Left ventricle myocardium superior (tissue), 1 donor: ENCODE measurements at places on chromosomes 5 and 9. TPM values are rescaled to one million over a fixed set of nuclear protein-coding genes. Genes with fewer than 3 reads are reported as not detected.

Gene DMRTA1
- 0.77 TPM for total RNA-seq

Gene GABRA1
- total RNA-seq, result not detected

Gene SPATA31C1
- total RNA-seq, result not detected

Gene ABLIM3
- 130 TPM for total RNA-seq

Gene CNTFR
- total RNA-seq, result 3.3 TPM

Gene RGMB
- total RNA-seq, result 14.3 TPM

Gene FOXD4L5
- not detected for total RNA-seq

Gene SCGB3A2
- not detected for total RNA-seq

Gene CDH9
- not detected for total RNA-seq

Gene EGFLAM
- total RNA-seq, result 7.7 TPM

Gene CSF1R
- total RNA-seq, result 20.1 TPM

Gene CETN3
- total RNA-seq, result 26.9 TPM

Gene ABITRAM
- 16.3 TPM for total RNA-seq

Gene NKD2
- 3.4 TPM for total RNA-seq

Gene PCDHB10
- 0.64 TPM for total RNA-seq

GRCh38 chr5:63085561-63085960 lies 506.9 kb downstream of the LRRC70 start:
- no peak for DNase-seq

- DNase-seq, result no peak
Measured at GRCh38 chr5:113552137-113552536, 38.6 kb downstream of the YTHDC2 start.

- DNase-seq, result no peak
Measured at GRCh38 chr5:158990979-158991775, 108.5 kb downstream of the EBF1 start.

- DNase-seq, result no peak
Measured at GRCh38 chr9:14585730-14586473, 107.3 kb downstream of the ZDHHC21 start.

GRCh38 chr9:3962971-3963642 lies 336.8 kb downstream of the GLIS3 start:
- no peak for DNase-seq

GRCh38 chr9:126503333-126504085 lies 110.2 kb upstream of the LMX1B start:
- DNase-seq, result no peak

DNA sequence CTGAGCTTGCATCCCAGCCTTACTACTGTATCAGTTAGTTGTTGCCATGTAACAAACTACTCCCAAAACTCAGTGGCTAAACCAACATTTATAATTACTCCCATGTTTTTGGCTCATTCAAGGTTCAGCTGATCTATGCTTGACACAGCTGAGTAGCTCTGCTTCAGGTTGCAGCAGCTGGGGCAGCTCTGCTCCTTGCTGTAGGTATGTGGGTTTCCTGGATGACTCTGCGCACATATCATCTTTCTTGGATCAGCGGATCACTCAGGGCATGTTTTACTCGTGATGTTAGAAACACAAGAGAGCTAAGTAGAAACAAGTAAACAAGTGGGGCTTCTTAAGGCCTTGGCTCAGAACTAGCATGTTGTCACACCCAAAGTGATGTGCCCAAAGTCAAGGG lies 15.1 kb downstream of the TEK start:
- DNase-seq, result no peak

GRCh38 chr5:131186561-131187256 lies 16.0 kb downstream of the LYRM7 start:
- DNase-seq, result no peak

- no peak for DNase-seq
Measured at GRCh38 chr5:143775258-143775657, 36.7 kb upstream of the HMHB1 start.

DNA sequence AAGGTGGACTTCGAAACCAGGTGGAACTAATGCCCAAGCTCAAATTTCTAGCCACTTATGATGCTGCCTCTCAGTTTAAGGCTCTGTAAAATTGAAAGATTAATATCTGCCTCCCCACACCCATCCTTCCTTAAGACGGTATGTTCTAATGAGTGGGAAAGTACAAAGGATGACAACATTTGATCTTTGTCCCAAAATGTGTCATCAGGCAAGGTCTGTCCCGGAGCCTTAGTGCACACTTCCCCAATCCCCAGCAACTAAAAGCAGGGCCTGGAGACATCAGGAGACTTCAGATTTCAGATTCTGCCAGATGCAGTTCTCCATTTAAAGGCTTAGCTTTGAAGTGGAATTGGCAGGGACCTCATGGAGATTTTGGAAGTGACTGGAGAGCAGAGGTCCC lies 316.5 kb downstream of the ASTN2 start:
- DNase-seq, result no peak

DNA sequence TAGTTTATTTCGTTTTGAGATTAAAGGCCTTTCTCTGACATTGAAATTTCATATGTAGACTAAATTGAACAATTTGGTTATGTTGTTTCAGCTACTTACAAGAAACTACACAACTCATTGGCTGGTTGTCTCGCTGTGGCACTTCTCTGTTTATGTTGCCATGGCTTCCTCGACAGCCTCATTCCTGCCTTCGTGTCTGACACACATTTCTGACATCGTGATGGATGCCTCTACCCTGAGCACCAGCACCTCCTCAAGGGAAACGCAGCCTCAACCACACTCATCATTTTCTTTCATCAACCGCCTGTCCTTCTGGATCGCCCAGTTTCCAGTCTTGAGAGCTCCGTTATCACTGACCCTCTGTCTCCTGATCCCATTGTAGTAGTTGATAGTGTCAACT lies 562.8 kb downstream of the PDE4D start:
- no peak for DNase-seq

DNA sequence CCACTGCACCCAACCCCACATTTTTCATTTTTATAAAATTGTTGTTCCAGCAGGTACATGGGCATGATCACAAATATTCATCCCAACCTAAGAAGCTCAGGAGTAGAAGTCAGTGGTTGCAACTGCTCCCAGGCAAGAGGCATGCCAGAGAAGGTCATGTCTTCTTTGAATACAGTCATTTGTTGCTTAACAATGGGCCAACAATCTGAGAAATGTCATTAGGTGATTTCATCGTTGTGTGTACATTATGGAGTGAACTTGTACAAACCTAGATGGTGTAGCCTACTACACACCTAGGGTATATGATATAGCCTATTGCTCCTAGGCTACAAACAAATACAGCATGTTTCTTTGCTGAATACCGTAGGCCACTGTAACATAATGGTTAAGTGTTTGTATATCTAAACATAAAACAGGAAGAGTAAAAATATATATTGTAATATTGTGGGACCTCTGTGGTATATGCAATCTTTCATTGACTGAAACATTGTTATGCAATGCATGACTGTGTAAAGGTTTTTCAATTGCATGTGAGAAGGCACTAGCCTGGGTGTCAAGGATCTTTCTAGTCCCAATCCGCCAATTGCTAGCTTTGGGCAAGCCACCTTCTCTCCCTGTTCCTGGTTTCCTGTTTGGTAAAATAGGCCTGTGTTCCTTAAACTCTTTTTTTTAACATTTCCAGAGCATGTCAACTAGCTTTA lies 27.6 kb downstream of the ATP10B start:
- no peak for DNase-seq

DNA sequence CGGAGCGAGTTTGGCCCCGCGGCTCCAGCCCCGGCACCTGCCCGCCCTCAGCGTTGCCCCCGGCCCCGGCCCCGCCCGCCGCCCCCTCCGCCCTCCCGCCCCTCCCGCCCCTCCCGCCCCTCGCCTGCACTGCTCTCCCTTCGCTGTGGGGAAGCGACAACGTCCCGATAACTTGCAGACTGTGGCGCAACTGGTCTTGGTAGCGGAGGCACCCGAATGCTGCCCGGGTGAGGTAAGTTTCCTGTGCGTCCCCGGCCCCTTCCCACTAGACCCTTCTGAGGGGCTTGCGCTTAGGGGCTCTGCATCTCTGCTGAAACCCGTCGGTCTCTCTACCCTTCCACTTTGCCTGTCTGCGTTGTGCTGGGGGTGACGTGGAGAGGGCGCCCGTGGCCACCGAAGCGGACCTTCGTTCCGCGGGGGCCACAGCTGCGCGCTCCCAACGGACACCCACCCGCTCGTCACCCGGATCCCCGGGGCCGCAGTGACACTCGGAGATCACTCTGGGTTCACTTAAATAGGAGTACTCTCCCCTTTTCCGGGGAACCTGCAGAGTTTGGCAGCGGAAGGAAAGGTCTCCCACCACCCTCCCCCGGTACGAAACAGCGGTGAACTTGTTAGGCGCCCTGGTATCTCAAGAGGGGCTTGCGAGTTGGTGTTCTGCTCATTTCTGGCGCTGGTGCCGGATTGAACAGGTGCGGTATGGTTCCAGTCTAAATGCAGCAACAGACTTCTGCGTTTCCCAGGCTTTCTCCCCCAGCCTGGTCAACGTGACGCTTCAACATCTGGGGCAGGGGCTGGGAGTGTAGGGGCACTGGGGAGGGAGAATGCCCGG lies 707 bp downstream of the PIP5K1B start:
- DNase-seq, result peak; percentile 69

DNA sequence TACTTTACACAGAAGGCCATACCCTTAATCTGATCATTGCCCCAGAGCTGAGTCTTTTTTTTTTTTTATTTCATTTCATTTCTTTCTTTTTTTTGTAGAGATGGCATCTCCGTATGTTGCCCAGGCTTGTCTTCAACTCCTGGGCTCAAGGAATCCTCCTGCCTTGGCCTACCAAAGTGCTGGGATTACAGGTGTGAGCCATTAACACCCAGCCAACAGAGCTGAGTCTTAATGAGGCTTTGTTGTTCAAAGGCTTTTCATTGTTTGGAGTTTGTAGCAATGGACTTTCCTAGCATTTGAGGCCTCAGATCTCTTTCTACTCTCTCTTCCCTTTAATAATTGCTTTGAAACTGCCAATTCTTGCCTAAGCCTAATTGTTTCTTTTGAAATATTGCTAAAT lies 176.5 kb upstream of the FBN2 start:
- DNase-seq, result no peak

DNA sequence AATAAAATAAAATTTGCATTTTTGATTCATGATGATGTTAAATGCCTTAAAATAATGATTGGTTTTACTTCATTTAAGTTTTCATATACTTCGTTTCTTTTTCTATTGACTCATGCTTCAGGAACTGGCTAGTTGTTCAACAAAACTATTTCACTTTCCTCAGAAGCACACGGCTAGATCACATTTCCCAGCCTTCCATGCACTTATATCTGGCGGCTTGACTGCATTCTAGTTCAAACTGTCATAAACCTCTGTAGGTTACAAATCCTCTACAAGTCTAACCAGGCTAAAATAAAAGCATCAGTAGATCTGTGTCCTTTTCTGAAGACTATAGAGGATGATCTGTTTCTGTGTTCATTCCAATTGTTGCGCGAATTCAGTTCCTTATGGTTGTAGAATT lies 46.3 kb upstream of the CNTLN start:
- no peak for DNase-seq

GRCh38 chr9:128389395-128390149 lies 18.4 kb downstream of the URM1 start:
- DNase-seq, result peak; percentile 41

- DNase-seq, result no peak
Measured at GRCh38 chr5:35324201-35324600, 93.9 kb upstream of the PRLR start.

GRCh38 chr9:134847752-134848432 lies 32.7 kb upstream of the FCN2 start:
- DNase-seq, result no peak

DNA sequence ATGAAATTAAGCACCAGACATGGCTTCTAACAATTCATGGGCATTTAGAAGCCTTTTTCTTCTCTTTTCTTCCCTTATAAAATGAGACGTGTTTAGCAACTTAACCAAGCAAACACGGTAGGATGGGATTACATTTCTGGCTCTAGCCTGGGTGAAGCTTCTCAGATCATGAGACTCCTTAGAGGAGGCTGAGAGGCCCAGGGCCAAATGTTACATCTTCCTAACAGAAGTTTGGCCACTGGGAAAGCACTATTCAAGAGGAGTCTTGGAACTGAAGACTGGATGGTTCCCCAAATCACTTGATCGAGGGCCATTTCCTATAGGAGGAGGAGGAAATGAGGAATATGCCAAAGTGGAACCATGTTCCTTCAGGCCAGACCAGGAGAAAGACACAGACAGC lies 1.9 kb downstream of the GABRP start:
- DNase-seq, result no peak

DNA sequence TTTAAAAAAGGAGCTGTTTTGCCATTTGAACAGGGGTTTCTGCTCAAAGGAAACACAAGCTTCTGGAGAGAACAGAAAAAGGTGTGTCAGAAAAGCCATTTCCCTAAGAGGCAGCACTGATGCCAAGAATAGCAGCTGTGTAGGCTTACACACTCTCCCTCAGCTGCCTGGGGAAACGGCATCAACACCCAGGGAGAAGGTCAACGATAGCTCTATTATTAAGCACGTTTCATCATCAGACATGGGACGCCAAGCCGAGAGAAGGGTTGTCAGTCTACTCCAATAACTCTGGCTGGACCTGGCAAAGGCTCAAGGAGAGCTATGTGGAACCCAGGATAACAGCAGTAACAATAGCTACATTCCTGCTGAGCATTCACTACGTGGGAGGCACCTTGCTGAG lies 314.2 kb downstream of the CDK5RAP2 start:
- DNase-seq, result peak; percentile 56

- DNase-seq, result no peak
Measured at GRCh38 chr5:107560377-107560776, 110.4 kb downstream of the EFNA5 start.

DNA sequence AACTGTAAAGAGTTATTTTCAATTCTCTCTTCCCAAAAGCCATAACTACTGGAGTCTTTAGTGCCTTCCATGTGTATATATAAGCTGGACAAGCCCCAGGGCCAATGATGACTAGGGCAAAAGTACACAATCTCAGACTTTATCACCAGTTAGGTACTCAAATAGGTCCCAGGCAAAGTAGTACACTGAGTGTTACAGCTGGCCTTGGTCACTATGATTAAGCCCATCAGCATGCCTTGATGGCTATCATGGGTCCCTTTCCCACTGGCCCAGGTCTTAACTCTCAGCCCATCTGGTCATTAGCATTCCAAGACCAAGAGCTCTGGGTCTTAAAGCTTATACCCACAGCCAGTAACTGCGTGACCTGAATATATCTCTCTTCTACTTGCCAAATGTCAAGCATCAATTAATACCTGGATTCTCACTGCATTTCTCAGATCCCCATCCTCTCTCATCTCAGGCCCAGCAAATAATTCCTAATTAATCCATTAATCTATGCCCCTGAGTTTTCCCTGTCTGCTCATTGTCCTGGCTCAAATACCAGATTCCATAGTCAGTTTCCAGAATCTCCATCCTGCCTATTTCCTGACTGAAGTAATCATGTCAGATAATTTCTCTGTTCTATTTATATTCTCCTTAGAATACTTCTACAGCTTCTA lies 62.3 kb downstream of the NR6A1 start:
- DNase-seq, result no peak

DNA sequence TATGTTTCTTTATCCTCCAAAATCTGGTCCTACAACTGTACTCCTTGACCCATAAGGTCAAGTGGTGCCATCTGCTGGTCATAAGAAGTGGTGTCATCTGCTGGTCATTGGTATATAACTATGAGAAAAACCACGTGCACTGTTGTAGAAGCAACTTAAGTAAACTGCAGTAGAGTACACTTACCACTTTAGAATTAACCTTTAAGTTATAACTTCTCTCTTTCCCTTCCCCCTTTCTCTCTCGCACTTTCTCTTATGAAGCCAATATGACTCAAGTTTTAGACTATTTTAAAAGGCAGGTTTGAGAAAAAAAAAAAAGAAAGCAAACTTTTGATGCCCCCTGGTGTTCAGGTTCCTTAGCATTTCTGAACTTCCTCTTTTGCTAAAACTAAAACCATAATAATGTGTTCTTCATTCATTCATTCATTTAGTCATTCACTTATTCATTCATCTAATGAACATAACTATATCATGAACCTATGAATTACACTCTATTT lies 12.8 kb upstream of the MTAP start:
- DNase-seq, result no peak
